Stimulated activated effector memory CD8-positive, alpha-beta T cell treated with anti-CD3 and anti-CD28 coated beads, Interleukin-12 subunit alpha, Interleukin-12 subunit beta, amount 100 ng/mL, for 72 hours (primary cell): ENCODE measurements at places on chromosomes 6 and 20.

DNA sequence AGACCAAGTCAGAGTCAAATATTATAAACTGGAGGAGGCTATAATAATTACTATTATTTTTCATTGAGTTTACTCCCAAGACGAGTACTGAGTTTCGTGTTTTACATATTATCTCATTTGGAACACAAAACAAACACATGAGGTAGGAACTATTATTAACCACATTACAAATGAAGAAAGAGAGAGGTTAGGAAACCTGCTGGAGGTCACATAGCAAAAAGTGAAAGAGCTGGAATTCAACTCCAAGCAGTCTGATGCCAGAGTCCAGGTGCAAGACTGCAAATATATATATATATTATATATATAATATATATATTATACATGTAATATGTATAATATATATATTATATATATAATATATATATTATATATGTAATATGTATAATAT lies 7.3 kb downstream of the RNF24 start:
- no peak for DNase-seq

GRCh38 chr6:112786801-112787200 lies 439.7 kb downstream of the RFPL4B start:
- no peak for DNase-seq

- no peak for DNase-seq
Observed at GRCh38 chr6:18431581-18431980, 44.4 kb downstream of the RNF144B start.

DNA sequence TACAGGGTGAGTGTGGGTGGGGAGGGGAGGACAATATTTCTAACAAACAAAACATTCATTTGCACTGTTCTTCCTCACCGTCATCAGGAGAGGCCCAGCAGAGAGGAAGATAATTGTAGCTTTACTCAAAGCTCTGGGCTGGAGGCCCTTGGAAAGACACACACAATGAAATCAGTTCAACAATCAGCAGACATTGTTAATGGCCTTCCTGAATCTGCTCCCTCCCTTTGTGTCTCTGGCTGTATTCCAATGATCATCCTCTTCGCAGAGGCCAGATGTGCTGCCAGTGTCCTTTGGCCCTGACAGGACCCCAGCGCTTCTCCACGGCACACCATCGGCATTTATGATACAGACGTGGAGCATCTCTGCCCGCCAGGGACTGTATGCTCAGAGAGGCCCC lies 44.6 kb upstream of the LRFN2 start:
- no peak for DNase-seq

GRCh38 chr20:3932681-3933080 lies 43.5 kb downstream of the PANK2 start:
- DNase-seq: no peak
